ENCODE measurements at places on chromosomes 3 and 15. TPM values are rescaled to one million over a fixed set of nuclear protein-coding genes. Genes with fewer than 3 reads are reported as not detected.

The CPNE9 gene
- total RNA-seq, result not detected

The MYRIP gene
- 3.7 TPM for total RNA-seq

The CIP2A gene
- 17.5 TPM for total RNA-seq

The IL17RB gene
- 1.0 TPM for total RNA-seq

The SERPINI2 gene
- 2.2 TPM for total RNA-seq

The GP9 gene
- not detected for total RNA-seq

DNA sequence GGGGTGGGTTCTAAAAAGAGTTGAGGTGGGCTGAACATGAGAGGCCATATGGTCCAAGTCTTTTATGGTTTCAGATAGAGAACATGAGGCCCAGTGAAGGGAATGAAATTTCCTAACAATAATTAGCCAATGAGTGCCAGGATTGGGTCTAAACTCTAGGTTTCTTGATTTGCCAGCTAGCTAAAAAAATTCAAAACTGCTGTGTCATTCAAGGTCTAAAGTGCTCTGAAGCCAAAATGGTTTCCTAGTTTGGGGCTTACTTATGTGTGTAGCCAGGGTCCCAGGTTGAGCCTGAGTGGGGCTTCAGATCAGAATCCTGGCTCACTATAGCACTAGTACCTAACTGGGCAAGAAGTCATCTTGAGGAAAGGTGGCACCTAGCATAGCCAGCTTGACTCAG, 55.3 kb upstream of the SYN2 start:
- no peak for DNase-seq

DNA sequence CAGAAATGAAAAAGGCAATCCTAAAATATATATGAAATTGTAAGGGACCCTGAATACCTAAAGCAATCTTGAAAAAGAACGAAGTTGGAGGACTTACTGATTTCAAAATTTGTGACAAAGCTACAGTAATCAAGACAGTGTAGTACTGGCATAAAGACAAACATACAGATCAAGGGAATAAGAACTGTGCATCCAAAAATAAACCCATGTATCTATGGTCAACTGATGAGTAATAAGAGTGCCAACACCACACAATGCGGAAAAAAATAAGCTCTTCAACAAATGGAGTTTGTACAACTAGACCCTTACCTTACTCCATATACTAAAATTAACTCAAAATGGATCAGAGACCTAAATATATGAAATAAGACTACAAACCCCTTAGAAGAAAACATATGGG, 29.6 kb downstream of the GSK3B start:
- DNase-seq, result no peak

GRCh38 chr3:183312433-183312832, 59.4 kb downstream of the B3GNT5 start:
- no peak for DNase-seq

DNA sequence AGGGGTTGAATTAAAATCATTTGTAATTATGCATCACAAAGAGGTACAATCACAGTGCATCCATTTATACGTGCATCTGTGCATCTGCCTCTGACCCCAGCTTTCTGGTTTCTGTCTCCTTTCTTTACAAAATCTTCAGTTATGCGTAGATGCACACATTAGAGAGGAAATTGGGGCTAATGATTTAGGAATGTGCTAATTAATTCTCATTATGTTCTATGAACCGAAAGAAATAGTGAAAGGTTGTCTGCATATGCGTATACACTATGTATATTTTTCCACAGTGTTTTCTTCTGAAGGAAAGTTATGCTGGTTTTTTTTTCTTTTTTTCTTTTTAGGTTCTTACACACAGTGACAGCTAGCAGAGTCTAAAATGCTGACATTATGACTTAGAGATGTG, 71.6 kb downstream of the SAMMSON start:
- DNase-seq, result no peak

GRCh38 chr3:147161833-147162232, 244.5 kb downstream of the ZIC4 start:
- DNase-seq, result no peak

DNA sequence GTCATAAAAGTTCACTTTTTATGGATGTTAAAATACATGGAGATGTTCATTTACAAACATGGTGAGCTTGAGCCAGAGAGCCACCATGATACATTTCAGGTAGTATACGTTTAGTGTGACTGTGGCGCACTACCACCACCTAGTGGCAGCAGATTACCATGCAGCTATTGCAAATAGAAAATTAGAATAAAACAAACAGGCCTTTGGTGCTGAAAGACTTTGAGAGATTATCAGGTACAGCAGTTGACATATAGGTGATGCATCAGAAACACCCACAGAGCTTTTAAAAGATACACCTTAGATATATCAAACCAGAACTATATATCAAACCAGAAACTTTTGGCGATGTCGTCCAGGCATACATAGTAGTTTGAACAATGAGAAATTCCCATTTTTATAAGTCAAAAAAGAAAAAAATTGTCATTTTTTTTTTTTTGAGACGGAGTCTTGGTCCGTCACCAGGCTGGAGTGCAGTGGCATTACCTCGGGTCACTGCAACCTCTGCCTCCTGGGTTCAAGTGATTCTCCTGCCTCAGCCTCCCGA, 42.0 kb upstream of the ICE2 start:
- peak; percentile 80 for DNase-seq

DNA sequence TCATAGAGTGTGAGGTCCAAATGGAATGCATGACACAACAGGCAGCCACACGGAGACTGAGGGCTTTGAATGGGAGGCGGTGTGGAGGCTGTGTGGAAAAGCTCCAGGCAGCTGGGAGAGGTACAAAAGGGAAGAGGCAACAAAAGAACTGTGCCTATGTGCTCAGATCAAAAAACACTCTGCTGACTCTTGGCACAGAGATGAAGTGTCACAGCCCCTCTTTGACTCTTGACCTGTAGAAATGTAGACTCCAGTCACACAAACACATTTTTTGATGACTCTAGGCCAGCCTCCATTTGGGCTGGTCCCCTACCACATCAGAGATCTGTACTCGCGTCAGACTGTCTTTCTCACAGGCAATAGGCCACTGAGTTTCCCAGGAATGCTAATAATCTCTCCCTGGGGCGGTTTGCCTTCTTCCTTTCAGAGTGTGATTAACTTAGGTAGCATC, 456.0 kb downstream of the TUSC7 start:
- DNase-seq, result no peak

DNA sequence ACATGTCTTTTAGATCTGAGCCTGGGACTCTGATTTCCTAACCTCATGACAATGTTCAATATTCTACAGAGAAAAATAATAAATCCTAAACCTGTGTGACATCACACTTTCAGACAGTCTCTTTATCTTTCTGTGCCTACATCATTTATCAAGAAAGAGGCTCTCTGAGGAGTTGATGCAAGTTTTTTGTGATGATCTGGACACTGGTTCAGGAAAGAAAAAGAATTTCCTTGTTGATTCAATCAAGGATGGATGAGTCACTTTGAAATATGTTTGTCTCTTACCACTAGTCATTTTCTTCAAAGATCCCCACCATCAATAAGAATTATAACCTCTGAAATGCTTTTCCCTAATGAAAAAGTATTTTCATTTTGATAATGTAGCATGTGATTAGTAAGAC, 404.6 kb downstream of the WDR72 start:
- no peak for DNase-seq

GRCh38 chr3:142808103-142808917, 80.6 kb downstream of the PCOLCE2 start:
- DNase-seq, result no peak

GRCh38 chr15:51172193-51172592, 77.5 kb upstream of the TNFAIP8L3 start:
- peak; percentile 29 for DNase-seq

Measured in tongue (tissue), 3 donors.